ENCODE measurements at places on chromosomes 7 and 10.
A peak's percentile ranks its signal among the peaks of the same experiment; 100 is the strongest.

- no peak for DNase-seq
These were observed 47.4 kb downstream of the JAZF1 start for GRCh38 chr7:28132959-28133870.

DNA sequence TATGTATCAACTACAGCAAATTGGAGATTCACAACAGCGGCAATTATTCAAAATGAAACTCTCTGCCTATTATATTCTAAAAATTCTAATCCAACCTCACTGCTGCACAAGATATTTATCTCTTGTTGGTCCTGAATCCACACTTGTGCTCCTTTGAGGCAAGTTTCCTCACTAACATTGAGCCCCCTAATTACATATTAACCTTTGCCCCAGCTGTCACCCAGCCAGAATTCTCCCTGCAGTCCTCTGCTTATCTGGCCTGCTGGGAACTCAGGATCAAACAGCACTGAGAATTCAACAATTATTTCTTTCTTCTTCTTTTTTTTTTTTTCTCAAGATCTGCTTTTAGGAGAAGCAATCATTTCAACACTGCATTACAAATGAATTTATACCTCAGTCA, 21.5 kb upstream of the PLAC9 start:
- no peak for DNase-seq

GRCh38 chr10:75505840-75506506, 74.5 kb downstream of the LRMDA start:
- no peak for DNase-seq

GRCh38 chr7:130668258-130669084, at the start of gene COPG2:
COPG2 (minus strand) TSS chr7:130668748; CDS start chr7:130668668, 80 bp downstream.
- peak; percentile 39 for DNase-seq

DNA sequence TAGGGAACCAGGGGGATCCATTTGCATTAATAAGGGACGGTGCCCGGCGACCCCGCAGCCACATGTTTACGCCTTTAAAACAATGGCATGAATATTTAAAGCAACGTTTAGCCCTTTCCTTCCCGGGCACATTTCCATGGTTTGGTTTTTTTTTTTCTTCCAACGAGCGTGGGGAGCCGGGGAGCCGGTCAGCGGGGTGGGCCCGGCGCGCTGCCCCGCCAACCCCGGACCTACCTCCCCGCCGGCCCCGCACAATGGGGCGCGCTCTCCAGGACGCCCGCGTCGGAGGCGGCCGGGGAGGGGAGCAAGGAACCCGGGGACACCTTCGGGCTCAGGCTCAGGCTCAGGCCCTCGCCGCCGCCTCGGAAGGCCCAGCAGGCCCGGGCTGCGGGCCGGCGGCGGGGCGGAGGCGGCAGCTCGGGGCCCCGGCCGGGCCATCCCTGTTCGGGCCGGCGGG, 1.0 kb downstream of the SEPHS1 start:
- no peak for DNase-seq

- DNase-seq, result no peak
These were observed 97.3 kb upstream of the KCNIP2 start for GRCh38 chr10:101940916-101941315.

- DNase-seq, result no peak
These were observed 50.8 kb upstream of the FRMD4A start for GRCh38 chr10:14381475-14381874.

DNA sequence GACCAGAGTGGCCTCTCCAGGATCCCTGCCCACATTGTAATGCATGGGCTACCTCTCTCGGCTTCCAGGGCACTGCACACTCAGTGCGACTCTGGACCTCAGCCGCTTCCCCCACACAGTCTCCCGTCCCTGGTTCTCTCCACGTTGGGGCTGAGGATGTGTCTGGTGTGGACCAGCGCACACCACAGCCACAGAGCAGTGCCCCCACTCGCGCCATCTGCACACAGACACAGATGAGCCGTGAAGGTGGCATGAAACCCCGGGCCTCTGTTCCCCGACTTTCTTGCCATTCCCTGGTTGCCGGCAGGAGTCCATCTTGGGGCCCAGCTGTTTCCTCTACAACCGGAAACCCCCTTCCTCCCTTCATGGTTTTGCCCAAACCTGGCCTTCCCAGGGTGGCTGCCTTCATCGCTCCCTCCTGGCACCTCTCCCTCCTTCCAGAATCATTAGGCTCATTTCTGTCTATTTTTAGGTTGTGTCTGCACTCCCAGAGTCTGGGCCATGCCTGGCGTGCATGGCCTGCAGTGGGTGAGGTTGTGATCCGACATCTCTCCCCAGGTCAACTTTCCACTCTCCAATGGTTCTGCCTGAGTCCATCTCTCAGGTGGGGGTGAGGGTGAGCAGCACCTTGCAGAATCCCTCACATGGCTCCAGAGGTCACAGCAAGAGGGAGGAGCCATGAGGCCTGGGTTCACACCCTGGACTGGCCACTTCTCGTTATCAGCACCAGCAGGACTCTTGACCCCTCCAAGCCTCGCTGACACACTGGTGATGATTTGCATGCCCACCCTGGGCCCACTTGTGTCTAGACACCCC, 10.1 kb downstream of the RASGEF1A start:
- DNase-seq, result no peak

- peak; percentile 50 for DNase-seq
These were observed 46.9 kb downstream of the AHCYL2 start for GRCh38 chr7:129271500-129272355.

GRCh38 chr7:9250876-9251275, 817.5 kb downstream of the NXPH1 start:
- no peak for DNase-seq

DNA sequence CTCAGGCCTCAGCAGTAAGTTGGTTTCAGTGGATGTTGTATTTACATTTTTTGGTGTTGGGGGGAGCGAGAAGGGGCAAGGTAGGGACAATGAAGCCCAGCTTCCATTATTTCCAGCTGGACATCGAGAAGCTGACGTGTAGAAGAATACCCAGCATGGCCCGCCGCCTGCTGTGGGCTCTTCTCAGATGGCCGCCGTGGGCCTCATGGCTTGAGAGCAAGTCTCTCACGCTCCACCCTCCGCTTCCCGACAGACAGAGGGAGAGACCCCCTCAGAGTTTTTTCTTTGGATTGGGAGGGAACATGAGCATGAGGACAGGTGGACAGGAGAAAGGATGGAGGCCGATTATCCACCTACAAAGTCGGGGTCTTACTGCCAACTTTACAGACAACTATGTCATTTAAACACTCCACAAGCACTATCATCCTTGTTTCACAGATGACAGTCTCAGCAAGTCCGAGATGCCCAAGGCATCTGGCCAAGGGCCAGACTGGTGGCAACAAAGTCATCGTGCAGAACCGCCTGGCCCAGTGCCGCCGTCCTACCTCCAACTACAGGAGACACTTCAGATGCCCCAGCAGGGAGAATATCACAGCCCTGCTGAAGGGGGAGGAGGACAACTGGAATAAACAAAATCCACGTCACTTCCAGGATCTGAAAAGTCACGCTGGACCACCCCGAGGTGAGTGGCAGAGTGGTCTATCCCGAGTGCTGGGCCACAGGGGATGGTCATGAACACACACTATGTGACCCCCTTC, 195.9 kb downstream of the DIP2C start:
- no peak for DNase-seq

GRCh38 chr10:119758448-119759195, 32.8 kb downstream of the INPP5F start:
- DNase-seq, result no peak

DNA sequence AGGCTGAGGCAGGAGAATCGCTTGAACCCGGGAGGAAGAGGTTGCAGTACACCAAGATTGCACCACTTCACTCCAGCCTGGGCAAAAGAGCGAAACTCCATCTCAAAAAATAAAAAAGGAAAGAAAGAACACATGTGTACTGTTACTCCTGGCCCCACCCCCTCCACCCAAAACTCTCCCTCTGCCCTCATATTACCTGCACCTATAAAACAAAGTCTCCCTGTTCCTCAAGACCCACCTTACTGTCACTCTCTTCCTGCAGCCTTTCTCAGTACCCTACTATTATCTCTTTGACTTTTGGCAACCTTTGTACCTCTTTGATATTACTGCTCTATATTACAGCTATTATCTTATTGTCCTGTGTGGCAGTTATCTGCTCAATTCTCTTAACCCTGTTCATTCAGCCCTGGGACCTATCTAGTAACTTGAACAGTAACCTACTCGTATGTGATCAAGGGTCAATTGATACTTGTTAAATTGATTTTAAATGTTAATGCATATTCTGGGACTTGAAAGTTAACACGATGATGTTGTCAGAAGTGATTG, 68.5 kb upstream of the CAPZA2 start:
- no peak for DNase-seq

- DNase-seq, result no peak
These were observed 259.3 kb upstream of the SHH start for GRCh38 chr7:156071612-156072011.

DNA sequence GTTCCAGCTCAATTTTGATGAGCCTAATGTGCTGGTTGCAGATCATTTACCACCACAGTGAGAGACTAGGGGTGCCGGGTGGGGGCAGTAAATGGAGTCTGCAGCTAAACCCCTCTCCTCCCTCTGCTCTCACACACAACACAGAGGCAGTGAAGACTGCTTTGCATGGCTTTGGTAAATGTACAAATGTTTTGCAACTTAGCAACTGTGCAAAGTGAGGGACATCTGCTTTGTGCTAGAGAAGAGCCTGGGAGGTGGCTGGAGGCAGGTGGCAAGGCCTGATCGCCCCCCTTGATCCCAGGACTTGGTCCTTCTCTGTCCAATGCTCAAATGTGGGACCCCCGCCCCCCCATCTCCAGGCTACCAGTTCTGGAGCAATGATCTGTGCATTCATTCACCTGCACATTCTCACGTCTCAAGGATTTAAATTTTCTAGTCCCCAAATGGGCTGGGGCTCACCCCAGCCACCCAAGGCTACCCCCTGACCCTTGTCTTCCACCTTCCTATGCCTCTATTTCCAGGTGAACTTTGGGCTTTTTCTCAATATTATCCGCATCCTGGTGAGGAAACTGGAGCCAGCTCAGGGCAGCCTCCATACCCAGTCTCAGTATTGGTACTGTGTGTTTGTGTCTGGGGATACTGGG, 11.6 kb downstream of the GHRHR start:
- DNase-seq, result no peak

DNA sequence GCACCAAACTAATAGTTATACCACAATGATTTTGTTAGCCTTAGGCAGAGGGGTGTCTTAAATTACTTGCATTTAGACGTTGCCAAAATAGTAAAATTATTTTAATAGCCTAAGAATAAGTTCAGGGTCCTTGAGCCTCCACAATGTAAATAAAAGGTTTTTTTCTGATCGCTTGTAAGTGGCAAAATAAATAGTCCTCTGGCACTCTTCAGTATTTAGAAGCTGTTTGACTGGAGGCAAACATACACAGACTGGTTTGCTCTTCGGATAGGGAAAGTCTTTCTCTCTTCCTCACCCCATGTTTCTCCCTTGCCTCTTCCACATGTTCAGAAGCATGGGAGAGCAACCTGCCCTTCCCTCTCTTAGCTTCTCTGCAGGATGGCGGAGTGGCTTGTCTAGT, 49.5 kb upstream of the FAM180A start:
- no peak for DNase-seq

DNA sequence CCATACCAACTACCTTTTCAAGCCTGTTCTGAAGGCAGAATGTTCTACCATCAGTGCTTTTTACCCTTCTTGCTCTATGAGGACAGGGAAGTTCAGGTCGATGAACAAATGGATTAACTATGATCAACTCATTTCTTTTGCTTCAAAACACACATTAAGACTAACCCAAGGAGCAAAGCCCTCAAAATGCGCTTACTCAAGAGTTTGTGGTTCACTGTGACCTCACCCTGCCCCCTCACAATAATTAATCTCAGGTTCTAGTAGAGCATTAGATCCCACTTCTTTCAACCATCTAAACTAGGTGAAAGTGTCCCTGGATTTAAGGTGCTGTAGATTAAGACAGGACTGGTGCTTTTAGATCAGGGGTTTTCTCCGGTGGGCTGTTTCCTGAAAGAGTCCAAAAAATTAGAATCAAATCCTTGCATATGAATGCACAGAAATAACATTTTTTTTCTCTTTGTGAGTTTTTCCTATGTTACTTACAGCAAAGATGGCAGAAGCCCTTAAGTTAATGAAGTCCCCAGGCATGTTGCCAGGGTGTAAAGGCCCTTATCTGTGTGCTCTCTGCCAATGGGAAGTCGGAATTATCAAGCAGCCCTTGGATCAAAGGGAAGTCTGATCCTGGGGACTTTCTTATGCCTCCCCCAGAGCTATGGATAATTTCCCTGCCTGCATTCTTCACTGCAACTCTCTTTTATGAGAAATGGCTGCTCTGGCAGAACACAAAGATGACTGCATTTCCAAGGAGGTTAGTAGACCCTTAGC, 205.5 kb upstream of the STK17A start:
- DNase-seq, result no peak

DNA sequence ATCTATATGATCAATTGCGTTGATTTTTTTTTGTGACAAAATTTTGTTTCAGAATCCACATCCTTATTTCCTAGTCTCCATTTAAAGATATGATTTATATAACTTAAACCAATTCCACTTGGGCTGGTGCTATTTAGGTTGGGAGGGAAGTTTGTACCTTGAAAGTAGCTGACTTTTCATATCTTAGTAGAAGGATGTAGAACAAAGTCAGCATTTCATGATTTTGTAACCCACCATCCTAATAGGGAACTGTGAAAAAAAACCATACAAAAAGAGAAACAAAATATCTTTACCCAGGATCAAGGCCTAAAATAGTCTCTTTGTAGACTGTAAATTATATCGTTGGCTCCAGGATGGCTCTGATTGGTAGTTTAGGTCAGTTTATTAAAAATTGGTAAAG, 8.3 kb downstream of the HECTD2 start:
- DNase-seq, result no peak

GRCh38 chr7:113197274-113197673, 78.9 kb upstream of the SMIM30 start:
- no peak for DNase-seq

GRCh38 chr10:103758294-103758681, 97.1 kb downstream of the SH3PXD2A start:
- DNase-seq, result no peak

GRCh38 chr10:119007211-119007574, 22.3 kb upstream of the NANOS1 start:
- no peak for DNase-seq

- no peak for DNase-seq
These were observed 4.8 kb downstream of the OR2A25 start for GRCh38 chr7:144074374-144074773.

DNA sequence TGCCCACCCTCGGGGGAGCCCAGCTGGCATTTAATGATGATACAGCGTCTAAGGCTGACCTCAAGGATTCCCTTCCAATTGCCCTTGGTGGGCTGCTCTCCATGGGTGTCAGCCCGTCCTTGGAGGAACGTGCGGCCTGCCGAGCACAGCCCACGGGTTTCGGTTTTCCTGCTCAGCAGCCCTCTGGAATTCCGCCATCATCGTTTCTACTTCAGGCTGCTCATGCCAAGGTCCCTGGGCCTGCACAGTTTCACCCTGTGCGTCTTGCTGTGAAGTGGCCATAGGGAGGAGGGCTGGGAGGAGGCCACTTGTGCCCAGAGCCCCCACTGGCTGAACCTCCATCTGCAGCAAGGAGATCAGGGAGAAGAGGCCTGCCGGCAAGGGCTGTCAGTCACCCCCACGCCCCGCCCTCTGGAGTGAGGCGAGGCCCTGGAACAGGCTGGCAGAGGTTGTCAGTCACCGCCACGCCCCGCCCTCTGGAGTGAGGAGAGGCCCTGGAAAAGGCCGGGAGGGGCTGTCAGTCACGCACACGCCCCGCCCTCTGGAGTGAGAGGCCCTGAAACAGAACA, 82.8 kb downstream of the CHST15 start:
- peak; percentile 68 for DNase-seq

- DNase-seq, result no peak
These were observed 251.9 kb downstream of the AGMO start for GRCh38 chr7:15309872-15310271.
